ENCODE measurements at places on chromosomes 2 and 18.

DNA sequence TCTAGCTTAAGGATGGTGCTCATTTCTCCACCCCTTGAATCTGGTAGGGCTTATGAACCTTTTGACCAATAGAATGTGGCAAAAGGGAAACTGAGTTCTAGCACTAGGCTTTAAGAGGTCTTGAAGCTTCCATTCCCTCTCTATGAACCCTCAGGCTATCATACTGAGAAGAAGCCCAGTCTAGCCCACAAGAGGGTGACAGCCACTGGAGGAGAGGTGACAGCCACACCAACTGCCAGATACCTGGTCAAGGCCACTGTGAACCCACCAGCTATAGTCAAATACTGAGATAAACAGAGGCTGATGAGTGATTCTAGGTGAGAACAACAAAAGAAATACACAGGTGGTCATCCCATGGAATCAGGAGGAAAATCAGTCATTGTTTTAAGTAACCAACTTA is 37.6 kb downstream of the NCKAP5 start:
- no peak for DNase-seq

- no peak for DNase-seq
These were observed 6.7 kb upstream of the COMMD1 start for GRCh38 chr2:61898810-61899209.

- peak; percentile 58 for DNase-seq
These were observed 117.1 kb upstream of the STPG4 start for GRCh38 chr2:47272031-47272864.

GRCh38 chr2:112542984-112543661 is 858 bp downstream of the POLR1B start:
- DNase-seq, result no peak

GRCh38 chr2:140596447-140596846 is 1534.4 kb downstream of the LRP1B start:
- no peak for DNase-seq

DNA sequence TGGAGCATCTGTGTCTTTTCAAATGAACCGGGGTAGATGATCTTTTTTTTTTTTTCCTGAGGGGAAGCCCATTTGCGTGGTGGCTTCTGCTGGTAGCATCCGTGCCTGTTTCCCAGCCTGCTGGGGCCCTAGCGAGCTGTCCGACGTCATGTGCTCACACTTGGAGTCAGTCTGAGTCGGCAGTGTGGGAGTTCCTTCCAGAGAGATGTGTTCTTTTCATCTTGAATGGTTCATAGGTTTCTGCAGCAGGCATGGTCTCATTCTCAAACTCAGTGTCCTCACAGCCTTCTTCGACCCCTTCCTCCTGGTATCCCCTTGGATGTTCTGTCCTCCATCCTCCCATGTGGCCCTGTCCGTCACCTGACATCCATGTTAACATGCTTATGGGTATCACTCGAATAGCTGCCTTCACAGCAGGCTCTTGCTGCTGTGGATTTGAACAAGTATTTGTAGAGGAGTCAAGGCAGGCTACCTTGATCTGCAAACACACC is 51.0 kb downstream of the LDLRAD4 start:
- DNase-seq, result peak; percentile 66

DNA sequence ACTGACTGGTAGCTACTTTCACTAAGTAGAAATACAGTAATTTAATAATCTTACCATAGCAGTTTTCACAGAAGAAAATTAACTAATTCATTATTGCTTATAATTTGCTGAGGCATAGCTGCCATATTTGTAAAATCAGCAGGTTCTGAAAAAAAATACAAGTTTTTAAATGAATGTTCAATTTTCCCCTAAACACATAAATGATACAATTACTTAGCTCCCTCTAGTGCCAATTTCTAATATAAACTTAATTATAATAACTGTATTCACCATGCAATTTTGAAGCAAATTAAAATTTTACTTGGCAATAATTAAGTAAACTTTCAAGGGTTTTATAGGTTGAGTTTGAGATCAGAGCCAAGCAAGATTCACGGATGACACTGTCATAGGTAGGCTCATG is 1321.6 kb upstream of the ACVR2A start:
- no peak for DNase-seq

DNA sequence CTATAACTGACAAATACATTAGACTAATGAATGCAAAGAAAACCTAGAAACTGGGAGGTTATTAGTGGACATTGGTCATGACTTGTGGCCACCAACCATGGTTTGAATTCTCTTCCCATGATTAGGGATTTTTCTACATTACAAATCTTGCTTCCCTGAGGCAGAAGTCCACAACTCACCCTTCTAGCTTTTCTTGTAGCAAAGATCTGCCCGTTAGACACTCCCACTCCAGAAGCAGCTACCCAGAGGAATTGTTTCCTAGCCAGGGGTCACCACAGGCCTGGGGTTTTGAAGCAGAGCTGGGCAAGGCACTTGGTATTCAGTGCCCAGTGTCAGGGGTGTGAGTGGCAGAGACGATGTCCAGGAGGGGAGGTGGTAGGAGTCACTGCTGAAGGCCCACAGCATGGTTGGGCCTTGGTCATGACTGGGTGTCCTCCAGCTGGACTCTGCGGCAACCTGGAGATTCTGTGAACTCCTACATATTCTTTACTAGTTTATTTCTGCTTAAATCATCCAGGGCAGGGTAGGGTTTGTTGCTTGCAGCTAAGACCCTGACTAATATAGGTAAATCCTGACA is 54.9 kb downstream of the ACTR2 start:
- DNase-seq, result no peak

GRCh38 chr2:203401-203800 is 60.4 kb downstream of the SH3YL1 start:
- no peak for DNase-seq

GRCh38 chr2:142495141-142495540 is 364.3 kb upstream of the LRP1B start:
- DNase-seq, result no peak

- DNase-seq, result no peak
These were observed 78.8 kb upstream of the TTC39C start for GRCh38 chr18:23935804-23936203.

- DNase-seq, result no peak
These were observed 30.4 kb downstream of the LBH start for GRCh38 chr2:30261695-30262211.

DNA sequence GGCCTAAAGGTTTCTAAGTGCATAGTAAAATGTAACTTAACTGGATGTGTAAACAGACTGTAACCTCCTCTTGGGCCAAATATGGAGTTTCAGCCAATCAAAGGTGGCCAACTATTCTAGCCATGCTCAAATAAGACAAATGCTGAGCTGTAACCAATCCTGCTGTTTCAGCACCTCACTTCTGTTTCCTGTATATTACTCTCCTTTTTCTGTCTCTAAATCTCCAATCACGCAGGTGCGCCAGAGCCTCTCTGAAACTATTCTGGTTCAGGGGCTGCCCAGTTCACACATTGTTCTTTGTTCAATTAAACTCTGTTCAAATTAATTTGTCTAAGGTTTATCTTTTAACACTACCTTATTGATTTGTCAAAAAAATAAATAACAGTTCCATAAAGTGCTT is 532.7 kb upstream of the DCC start:
- no peak for DNase-seq

DNA sequence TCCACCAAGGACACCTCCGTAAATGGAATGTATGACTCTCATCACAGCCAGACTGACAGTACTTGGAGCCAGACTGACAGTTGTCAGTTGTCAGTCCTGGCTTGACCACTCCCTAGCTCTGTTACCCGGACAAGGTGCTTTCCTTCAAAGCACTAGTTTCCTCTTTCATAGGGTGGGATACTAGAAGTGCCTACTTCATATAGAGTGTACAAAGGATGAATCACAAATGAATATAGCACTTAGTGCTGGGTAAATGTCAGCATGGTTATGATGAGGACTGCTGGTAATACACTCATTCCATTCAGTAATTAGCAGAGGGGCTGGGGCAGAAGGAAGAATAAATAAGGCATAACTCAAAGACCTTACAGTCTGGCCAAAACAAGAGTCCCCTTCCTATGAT is 91.4 kb downstream of the ARL4C start:
- DNase-seq, result no peak

GRCh38 chr2:57907411-57907810 is 139.2 kb upstream of the VRK2 start:
- no peak for DNase-seq

- no peak for DNase-seq
These were observed 134.1 kb downstream of the FAM210A start for GRCh38 chr18:13592246-13592645.

- DNase-seq, result no peak
These were observed 164.0 kb downstream of the GPD2 start for GRCh38 chr2:156600196-156600595.

DNA sequence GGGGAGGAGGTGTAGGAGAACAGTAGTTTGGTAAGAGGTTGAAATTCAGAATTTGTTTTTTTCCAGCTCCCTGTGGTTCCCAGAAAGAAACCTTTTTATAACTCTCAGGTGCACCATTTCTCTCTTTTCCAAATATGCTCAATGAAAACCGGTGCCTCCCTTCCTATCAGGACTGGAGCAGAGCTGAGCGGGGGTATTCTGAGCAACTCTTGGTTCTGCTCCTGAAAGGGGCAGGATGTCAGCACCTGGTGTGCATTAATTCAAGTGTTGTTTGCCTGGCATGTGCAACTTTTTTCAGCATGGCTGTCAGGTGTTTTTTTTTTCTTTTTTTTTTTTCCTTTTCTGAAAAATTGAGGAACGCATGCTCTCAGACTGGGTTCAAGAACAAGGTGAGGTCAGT is 74.1 kb downstream of the MAPK4 start:
- no peak for DNase-seq

DNA sequence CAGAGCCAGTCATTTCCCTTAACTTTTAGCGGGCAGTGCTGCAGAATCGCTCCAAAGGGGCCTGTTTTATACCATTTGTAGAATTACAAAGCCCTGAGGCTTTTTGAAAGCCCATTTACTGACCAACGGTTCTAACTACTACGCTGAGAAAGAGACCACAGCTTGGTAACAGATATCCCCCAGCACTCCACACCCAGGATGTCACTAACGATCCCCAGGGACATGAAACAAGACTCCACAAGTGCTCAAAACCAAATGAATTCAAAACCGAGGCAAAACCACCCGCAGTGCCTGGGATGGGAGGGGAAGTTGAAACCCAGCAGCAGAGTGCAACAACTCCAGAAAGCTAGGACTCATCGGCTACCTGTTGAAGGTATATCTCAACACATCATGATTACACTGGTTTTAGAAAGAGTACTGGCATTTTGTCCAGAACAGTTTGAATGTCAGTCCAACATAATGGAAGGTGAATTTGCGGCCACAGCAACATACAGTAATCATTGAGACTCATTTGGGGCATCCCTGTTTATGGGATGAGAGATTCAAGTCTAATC is 33.6 kb upstream of the LRP2 start:
- no peak for DNase-seq

All from hindlimb muscle (tissue), 1 donor.